Hindlimb muscle (tissue), 1 donor: ENCODE measurements at places on chromosomes 5 and 9.

DNA sequence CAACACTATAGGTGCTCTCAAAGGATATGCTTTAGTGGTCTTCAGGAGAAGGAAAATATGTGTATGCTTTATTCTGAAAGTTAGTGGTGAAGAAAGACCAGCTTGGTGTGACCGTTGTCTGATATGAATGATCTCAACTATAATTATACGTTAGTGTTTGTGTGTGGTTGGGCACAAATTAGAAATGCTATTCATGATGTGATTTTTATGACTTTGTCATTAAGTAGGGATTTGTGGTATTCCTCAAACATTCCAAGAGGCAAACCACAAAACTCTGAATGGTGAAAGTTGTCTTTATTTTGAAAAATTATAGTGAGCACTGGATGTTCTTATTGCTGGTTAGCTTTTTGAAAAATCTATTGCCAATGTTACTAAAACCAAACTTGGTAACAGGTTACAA, 6.2 kb upstream of the F2R start:
- DNase-seq = no peak

DNA sequence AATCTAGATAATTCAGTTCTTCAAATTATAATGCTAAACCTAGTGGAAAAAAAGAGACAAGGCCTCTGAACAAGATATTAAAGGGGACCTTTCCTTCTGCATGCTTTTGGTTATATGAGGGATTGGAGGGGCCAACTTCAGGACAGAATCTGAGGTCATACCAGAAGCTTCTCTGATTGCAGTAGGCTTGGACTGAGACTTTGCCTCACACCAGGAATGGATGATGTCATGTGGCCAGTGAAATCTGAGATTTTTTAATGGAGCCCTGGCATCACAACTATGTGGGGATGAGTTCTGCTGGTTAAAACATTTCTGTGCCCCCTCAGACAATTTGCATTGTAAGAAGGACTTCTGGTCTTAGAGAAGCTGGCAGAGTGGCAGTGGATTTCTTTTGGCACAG, 88.6 kb downstream of the ANGPTL2 start:
- no peak for DNase-seq

GRCh38 chr9:102985162-102985895, 9.8 kb upstream of the CYLC2 start:
- DNase-seq = no peak

DNA sequence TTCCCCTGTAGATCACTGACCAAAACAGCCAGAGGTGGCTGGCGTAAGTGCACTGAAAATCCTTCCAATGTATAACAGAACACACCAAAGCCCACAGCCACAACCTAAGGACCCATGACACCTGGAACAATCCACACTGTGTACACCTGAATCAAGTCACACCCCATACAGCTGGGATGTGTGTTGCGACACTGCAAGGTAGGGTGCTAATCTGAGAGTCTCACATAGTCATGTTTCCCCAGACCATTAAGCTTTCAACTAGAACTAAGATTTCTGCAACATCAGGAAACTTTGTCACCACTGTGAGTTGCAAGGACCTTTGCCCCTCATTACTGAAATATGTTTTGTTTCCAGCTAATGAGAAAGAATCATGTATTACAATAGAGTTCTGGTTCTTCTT, 59.4 kb downstream of the MED27 start:
- DNase-seq = no peak
